ENCODE measurements at places on chromosomes 6 and 20.

DNA sequence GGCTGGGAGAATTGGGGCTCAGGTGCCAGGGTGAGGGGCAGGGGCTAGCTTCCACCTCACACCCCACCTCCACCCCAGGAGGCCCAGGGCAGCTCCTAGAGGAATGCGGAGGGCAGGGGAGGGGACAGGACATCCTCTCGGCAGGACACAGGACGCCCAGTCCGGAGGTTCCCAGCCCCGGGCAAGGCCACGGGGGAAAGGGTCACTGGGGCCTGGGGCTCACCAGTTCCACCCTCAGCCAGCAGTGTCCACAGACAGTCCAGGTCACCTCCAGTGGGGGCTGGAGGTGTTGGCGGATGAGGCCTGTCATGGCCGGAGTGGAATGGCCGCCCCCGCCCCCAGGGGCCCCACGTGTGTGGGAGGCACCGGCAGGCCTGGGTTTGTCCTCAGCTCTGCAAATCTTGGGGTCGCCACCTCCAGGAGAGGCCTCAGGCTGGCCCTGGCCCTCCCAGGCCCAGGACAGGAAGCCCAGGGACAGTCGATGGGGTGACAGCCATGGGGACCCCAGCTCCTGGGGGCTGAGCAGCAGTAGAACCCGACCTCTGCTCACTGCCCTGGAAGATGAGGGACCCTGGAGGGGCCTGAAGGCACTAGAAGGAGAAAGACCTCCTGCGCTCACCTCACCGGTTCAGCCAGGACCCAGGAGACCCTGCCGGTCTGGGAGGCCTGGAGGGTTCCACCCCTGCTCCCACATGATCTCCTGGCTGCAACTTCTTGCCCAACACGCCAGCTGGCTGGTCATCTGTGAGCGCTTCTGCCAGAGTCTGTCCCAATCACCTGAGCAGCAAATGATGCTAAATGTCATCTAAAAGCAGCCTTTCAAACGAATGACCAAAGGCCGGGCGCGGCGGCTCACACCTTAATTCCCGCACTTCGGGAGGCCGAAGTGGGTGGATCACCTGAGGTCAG lies 13.0 kb upstream of the ABHD16B start:
- DNase-seq = peak; percentile 35

DNA sequence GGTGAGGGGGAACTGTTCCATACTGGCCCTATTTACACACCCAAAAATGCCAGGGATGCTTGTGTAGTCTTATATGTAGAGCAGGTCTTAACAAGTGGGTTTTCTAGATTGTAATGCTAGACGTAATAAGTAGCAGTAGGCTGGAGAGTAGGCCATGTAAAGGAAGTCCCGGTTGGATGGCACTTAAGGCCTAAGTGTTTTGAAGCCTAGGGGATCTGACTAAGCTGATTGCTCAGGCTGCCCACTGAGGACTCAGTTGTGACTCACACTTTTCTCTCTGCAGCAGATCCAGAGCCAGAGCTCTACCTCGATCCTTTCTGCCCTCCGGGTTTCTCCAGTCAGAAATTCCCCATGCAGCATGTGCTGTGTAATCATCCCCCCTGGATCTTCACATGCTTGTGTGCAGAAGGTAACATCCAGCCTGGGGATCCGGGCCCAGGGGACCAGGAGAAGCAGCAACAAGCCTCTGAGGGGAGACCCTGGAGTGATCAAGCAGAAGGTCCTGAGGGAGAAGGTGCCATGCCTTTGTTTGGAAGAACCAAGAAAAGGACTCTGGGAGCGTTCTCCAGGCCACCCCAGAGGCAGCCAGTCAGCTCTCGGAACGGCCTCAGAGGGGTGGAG lies 26.6 kb downstream of the ZNF133 start:
- no peak for DNase-seq

DNA sequence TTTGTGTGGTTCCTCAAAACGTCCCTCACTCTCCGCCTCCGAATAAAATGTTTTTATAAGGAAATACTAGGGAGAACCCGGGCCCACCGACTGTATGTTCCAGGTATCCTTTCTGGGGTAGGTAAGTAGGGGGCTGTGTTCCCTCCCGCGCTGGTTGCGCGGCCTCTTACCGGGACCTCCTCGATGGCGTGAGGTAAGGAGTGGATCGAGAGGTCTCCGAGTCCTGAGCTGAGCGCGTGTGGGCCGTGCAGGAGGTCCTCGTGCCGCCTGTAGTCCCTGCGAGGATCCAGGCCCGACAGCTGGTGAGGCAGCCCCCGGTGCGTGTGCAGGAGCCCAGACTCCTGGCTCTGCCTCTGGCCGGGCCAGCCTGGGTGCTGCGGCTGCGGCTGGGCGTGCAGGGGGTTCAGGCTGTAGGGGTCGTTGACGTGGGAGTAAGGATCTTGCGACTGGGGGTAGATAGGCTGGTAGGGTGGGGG lies 5.1 kb downstream of the TFAP2A start:
- DNase-seq = no peak

DNA sequence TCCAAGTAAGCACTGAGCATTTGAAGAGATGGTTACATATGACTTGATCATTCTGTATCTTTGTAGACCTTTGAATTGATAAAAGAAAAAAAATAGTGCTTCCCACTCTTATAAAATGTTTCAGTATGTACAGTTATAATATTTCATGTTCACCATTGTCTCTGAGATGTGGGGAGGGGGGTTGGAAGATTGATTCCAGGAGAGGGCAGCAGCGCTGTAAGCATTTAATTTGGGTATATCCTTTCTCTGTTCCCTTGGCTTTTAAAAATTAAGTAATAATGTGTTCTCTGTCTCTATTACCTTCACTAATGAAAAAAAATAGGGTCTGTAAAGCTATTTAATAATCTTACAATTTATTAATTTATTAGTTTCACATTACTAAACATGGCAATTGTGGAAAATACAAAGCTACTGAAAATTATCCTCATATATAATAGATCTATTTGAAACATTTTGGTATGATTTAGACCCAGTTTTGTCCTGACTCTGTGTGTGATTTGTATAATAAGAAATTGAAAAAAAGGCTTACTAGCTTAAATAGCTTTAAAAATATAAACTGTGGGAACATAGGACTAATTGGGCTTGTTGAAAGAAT lies 341.2 kb downstream of the CDKAL1 start:
- DNase-seq = no peak

DNA sequence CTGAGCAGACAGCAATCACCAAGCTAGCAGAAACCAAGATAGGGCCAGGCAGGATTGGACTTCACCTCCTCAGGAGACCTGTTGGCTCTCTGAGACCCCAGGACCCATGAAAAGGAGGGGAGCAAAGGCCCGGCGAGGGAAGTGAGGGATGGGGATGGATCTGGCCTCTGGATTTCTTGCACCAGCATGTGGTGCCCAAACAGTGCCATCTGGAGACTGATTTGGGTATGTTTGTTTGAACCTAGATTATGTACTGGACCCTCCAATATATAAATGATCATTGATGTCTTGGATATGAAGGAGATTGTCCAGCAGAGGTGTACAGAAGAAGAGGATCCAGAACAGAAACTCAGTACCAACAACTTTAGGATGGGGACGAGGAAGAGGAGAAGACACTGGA lies 83.4 kb upstream of the LY86 start:
- no peak for DNase-seq

- no peak for DNase-seq
Observed at GRCh38 chr6:108434222-108434621, 126.5 kb upstream of the FOXO3 start.

DNA sequence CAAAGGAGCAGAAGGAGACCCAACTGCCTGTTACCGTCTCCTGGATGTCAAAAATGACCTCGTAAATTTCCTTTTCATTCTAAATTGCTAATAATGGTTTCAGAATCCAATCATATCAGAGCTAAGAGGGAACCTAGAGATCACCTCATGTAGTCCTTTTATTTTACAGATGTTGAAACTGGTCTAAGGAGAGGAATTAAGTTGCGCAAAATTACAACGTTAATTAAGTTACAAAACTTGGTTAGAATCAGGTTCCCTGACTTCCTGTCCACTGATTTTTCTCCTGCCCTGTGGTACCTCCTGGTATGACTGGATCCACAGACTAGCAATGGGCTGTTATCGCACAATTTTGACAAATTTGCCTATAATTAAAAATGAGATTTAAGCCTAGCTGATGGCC lies 9.0 kb upstream of the STK38 start:
- no peak for DNase-seq

DNA sequence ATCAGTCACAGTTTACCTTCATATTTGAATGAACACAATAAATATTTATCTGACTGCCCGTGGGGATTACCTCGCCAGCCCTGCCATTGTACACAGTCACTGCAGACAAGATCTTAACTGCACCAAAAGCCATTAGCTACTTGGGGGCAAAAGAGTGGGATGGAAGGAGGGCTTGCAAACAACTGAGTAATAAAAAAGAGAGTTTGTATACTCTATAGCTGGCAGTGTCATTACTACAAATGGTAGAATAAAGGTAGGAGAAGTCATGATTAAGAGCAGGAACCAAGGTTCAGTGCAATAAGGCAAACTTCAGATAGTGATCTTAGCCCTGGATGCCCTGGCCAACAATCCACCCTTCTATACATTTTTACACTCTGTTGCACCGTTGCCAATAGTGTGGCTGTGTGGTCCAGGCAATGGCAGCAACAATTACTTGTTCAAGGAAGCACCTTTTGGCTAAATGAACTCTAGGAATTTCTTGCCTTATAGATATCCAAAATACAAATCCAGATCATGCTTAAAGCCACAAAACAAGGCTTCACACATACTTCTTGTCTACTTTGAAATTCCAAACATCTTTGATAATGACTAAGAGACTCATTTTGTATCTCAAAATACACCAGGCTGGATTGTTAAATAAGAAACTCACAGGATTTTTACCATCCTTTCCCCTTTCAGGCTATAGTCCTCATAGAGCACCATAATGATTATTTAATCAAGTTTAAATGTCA lies 955.4 kb upstream of the ADGRB3 start:
- no peak for DNase-seq

DNA sequence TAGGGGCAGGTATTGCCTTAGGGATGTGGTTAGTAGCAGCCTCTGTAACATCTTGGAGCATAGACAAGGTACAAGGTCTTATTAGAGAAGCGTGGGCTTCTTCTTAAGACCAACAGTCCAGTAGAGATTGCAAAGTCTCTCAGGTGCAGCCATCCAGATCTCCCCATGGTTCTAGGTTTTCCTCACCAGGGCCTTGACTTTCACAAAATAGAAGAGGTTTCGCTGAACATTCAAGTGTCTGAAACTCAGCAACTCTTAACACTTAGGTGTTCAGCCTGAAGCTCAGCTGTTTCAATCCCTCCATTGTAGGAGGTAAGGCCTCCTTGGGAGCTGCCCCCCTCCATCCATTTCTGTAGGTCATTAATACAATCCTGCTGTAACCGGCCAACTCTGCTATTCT lies 44.4 kb downstream of the GOPC start:
- no peak for DNase-seq

GRCh38 chr6:43771210-43771857 lies 1.3 kb downstream of the VEGFA start:
- DNase-seq = peak; percentile 55

GRCh38 chr6:36697481-36697903 lies at the start of gene RAB44:
RAB44 (plus strand) TSS chr6:36697826; CDS start chr6:36704236, 6,410 bp downstream.
- DNase-seq = no peak

DNA sequence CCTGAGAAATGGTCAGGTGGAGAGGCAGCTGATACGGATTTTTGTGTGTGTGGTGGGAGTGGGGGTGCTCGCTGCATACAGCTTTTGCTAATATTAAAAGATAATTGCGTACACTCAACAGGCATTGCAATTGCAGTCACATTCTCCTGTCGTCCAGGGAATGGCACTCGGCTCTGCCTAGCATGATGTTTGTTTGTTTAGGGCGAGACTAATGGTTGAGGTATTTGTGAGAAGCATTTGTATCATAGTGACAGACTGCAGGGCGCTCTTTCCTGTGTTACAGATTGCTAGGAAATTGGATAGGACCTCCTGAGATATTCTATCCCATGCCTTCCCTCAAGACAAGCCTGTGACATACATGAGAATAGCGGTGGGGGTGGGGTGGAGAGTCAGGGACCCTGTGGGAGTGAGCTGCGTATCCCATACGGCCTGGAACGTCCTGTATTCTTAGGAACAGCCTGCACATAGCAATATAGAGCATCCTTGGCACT lies 207.4 kb downstream of the SOX4 start:
- no peak for DNase-seq

GRCh38 chr6:104705095-104705707 lies 154.5 kb downstream of the HACE1 start:
- no peak for DNase-seq
